Left hindlimb (tissue), 1 donor: ENCODE measurements at places on chromosomes 1 and 21.

GRCh38 chr1:169041366-169041765, 65.1 kb upstream of the ATP1B1 start:
- DNase-seq = no peak

- DNase-seq = no peak
Observed at GRCh38 chr1:180617774-180618395, 13.9 kb upstream of the XPR1 start.

DNA sequence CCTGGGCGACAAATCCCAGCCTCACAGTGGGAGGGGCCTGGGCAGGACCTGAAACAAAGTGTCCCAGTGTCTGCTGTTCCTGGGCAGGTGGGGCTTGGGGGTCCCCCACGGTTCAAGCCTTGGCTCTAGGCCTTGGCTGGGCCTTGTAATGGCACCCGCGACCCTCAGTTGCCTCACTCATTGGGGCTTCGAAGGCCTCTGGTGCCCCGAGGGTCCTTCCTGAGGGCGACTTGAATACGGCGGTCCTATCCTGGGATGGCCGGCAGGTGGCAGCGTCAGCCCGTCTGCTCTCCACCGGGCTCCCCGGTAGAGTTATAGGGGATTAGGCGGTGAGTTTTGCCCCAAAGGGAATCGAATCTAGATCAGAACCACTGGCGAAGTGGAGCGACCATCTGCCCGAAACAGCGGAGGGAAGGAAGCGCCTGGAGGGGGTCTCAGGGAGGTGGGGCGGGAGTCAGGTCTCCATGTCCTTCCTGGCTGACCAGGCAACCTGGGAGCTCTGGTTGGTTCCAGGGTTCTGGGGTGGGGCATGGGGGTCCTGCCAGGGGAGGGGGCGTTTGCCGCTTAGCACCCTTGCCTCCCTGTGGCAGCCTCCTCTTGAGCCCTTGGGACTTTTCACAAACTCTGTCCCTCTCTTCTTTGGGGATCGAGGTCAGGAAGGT, 2.1 kb upstream of the PEX10 start:
- DNase-seq = peak; percentile 74

- DNase-seq = no peak
Observed at GRCh38 chr1:95237981-95238703, 4.1 kb downstream of the RWDD3 start.

- DNase-seq = no peak
Observed at GRCh38 chr1:61241973-61242381, 159.6 kb downstream of the NFIA start.

DNA sequence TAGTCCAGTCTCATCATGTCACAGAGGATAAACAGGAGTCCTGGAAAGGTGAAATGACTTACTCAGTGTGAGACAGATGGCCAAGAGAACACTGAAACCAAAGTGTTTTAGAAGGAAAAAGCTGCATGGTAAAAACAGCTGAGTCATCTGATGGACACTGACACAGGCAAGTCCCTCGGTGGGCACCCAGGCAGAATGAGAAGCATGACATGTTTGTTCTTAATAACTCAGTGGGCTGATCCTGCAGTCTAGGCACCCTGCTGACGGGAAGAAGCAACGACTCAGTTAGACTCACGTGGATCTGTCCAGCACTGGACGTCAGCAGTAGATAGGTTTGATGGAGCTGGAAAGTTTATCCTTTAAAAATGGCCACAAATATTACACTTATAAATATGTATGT, 116.9 kb downstream of the RGS7 start:
- no peak for DNase-seq

- DNase-seq = no peak
Observed at GRCh38 chr1:7454052-7454815, 316.9 kb upstream of the VAMP3 start.

- DNase-seq = no peak
Observed at GRCh38 chr1:76390456-76390855, 315.9 kb downstream of the ST6GALNAC3 start.

DNA sequence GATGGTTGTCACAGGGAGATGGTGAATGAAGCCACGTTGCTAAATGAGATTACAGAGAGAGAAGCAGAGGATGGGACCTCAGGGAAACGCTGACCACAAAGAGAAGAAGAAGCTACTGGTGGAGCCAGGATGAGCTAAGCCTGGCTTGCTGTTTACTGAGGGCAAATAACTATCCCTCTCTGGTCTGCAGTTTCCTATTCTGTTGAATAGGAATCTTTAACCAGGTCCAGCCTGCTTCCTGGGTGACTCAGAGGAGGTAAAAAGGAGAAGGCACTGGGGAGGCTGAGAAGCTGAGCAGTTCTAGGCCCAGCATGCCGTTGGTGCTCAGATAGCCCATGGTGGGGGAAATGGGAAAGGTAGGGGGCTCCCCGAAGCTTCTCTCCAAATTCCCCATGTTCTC, 29.6 kb downstream of the DMBX1 start:
- no peak for DNase-seq

DNA sequence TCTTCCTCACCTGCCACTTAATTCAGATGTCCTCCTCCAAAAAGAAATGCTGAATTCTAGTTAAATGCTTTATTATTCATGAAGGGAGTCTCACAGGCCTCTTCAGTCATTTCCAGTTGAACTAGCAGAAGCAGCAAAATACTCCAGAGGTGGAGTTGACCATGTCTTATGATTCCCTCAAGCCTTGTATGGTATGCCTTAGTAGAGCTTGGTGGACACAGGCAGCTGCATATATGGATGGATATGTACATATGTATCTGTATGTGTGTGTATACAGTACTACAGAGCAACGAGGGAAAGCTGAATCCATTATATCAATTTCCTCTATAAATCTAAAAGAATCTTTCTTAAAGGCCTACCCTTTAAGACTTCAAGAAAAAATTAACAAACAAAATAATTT, 83.6 kb upstream of the HP1BP3 start:
- DNase-seq = no peak

DNA sequence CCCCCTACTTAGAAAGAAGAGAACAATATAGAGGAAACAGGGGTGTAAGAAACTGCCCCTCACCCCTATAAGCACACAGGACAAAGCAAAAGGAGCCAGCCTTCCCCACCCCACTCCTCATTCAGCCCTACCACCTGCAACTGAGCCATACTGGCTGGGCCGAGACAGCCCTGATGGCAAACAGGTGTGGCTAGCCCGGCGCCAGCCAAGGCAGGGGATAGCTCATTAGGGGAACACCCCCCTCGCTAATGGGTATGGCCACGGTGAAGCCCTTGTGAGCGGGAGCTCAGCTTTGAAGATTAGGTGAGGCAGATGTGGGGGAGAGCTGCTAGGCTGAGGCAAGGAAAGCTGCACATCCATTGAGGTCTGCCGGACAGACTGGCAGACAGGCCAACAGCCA, 65.5 kb downstream of the ERI3 start:
- no peak for DNase-seq

DNA sequence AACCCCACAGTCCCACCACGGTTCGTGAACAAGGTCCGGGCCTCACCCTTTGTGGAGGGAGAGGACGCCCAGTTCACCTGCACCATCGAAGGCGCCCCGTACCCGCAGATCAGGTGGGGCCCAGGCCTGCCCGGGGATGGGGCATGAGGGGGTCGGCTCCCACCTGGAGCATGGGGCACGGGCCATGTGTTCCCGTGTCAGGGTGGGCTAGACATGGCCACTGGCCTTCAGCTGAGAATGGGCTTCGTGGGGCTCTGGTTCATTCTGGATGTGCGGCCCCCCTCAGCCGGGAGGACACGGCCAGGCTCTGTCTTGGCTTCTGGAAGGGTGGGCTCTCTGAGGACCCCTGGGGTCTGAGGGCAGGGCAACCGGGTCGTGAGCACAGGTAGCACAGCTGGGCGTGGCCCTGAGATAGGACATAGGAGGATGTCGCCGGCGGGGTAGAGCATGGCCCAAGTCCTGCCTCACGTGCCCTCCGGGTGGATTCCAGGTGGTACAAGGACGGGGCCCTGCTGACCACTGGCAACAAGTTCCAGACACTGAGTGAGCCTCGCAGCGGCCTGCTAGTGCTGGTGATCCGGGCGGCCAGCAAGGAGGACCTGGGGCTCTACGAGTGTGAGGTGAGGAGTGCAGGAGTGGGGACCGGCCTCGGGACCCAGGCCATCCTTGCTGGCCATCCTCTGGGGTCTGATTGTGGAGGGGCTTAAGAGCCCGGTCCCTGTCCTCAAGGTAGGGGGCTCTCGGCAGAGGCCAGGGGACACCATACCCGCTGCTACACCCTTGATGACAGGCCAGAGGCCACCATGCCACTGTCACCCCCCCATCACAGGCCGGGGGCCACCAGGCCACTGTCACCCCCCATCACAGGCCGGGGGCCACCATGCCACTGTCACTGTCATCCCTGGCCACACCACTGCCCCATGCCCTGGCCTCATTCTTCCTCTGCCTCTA, 55.5 kb downstream of the TRIM11 start:
- peak; percentile 23 for DNase-seq

- DNase-seq = no peak
Observed at GRCh38 chr1:204813522-204813921, 57.1 kb upstream of the NFASC start.

DNA sequence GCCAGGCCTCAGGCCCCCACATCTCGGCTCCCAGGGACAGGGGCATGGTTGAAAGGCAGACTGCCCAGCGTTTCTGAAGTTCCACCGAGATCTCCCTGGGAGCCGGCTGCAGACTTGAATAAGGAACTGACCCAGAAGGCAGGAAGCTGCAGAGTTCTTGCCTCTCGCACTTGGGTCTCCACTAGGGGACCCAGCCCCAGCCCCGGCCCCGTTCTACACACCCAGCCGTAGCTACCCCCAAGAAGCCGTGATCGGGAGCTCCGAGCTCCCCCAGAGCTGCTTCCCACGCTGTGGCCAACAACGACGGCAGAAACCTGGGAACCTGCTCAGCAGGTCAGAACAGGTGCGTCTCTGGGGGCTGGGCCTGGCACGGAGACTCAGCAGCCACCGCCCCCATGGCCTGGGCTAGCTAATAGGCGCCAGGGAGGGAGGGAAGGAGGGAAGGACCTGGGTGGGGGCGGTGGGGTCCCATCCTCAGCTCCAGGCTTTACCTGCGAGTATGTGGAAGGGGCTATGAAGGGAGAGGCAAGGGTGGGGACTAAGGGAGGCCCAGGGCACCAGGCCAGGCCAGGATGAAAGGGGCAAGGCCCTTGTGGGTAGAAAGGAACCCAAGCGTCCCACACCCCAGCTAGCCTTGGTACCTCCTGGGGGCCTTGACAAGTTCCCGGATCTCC, at the start of gene NECTIN4:
Gene NECTIN4, minus strand, starts transcription at position 308 of the 674 bp plus-strand sequence. Its CDS starts 262 bp downstream, at position 46.
- no peak for DNase-seq

DNA sequence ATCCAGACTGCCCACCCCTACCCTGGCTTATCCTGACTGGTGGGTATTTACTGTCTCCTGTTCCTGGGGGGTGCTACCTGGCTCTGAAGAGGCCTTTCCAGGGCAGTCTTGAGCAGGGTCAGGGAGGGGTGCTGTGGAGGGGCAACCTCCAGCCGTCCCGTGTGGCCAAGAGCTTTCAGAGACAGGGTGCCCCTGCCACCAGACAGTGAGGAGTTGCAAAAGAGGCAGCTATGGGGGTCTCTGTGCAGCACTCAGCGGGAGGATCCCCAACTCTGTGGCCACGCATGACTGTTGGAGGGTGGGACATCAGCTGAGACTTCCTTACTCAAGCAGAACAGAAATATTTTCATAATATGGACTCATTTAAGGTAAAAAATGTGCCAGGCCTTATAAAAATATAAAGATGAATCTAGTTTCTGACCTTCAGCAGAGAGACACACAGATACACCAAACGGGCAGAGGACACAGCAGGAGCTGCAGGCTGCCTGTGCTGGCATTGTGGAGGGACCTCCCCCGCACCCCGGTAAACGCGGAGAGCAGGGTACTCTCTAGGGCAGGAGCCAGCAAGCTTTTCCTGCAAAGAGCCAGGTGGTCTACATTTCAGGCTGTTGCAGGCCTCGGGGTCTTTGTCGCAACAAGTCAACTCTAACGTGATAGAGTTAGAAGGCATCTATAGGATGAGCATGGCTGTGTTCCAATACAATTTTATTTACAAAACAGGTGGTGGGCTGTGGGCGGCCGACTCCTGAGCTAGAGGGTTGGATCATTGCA, 252.6 kb downstream of the RHOU start:
- DNase-seq = no peak

GRCh38 chr1:17862121-17862520, 107.0 kb downstream of the ACTL8 start:
- DNase-seq = no peak

DNA sequence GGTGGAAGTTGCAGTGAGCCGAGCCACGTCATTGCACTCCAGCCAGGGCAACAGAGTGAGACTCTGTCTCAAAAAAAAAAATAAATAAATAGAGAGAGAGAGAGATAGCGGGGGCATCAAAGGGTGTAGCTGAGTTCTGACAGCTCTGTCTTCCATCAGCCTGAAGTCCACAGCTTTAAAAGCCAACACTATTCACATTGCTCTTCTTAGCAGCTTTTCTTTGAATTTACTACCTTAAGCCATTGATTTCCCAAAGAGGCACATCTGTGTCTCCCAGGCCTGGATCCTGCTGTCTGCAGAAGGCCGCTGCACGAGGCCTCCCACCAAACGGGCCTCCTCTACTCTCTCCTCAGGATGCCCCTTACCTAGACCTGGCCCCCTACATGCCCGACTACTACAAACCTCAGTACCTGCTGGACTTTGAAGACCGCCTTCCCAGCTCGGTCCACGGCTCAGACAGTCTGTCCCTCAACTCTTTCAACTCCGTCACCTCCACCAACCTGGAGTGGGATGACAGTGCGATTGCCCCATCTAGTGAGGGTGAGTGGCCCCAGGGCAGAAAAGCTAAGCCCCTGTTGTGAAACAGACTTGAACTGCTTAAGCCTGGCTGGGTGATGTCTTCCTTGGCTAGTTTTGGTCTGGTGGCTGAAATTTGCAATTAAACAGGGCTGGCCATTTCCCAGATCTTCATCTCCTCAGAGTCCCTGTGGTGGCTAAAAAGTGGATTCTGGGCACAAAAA, 16.5 kb upstream of the SLC25A34 start:
- no peak for DNase-seq

DNA sequence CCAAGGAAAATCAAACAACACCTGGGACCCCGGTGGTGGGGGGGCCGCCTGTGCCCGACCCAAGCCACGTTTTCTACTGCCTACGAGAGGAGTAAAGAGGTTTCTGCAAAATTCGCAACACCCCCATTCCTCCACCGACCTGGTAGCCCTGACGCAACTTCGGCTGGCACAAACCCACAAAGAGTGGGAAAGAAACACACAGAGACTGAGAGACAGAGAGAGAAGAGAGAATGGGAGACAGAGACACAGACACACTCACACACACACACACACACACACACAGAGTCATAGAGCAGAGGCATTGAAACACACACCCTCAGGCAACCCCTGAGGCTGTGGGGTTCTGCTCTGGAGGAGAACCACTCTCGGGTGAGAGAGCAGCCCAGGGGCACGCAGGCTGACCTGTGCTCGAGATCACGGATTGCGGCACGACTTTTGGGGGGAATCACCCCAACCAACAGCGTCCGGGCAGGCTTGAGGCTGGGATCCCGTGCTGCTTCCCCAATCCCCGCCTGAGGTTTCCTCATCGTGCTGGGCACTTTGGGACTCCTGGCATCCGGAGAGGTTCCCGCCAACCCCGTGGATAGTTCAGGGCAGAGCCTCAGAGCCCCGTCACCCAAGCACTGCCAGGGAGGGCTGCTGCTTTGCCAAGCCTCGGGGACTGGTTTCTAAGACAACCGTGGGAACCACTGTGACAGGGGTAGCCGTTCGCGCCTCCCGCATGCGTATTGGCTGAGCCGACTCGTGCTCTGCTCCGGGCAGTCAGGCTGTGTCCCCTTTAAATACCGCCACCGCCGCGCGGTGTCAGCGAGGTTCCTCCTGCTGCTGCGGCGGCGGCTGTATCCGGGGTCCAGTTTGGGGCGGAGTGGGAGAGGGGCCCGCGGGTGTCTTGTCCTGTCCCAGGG, 682.4 kb upstream of the TPTE start:
- peak; percentile 33 for DNase-seq
